ENCODE measurements at places on chromosomes 6 and 20.
A peak's percentile ranks its signal among the peaks of the same experiment; 100 is the strongest.

DNA sequence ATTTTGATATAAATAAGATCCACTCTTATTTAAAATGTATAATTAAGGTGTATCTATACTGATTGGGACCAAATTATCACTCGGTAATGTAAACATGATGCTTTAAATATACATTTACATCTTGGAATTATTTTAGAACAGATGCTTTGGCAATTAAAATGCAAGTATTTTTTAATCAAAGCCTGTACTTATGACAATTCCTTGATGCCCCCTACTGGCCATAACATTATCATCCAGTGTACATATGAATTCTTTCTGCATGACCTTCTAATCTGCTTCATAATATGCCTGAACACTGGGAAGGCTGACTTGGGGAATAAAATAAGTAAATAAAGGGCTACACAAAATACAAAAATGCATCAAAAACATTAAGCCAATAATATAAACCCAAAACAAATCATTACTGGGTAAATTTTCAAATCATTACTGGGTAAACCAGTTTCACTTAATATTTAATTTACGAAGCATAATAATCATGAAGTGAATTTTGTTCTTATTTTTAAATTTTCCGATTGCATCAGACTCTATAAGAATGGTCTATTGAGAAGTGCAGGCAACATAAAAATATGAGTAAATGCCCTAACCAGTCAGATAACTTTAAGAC, 65.1 kb downstream of the CGA start:
- DNase-seq = peak; percentile 30

GRCh38 chr6:56528412-56528841, 114.3 kb downstream of the DST start:
- no peak for DNase-seq

DNA sequence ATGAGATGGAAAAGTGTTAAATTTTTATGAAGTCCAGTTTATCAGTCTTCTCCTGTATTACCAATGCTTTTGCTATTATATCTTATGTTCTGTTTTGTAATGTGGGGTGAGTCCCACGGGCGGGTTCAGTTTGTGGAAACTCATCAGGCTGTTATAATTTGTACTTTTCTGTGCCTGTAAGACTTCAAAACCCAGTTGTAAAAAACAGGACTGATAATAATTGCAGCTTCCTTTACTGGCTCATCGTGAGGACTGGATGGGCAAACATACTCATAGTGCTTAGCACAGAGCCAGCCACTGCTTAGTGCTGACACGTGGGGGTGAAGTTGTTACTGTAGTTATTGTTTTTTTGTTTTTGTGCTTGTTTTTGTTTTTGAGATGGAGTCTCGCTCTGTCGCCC, 45.6 kb downstream of the TGM2 start:
- no peak for DNase-seq

DNA sequence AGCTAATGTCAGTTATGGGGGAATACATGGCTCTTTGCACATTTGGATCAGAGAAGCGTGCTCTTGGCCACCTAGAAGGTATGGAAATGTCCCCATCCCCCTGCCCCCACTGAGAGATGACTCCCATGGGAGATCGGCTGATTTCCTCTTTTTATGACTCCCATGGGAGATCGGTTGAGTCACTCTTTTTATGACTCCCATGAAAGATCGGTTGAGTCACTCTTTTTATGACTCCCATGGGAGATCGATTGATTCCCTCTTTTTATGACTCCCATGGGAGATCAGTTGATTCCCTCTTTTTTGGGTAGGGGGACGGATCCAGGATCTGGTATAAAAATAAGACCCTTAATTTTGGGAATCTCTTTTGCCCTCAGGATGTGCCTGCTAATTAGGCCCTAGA, 10.3 kb upstream of the TAAR9 start:
- DNase-seq = no peak

Measured in HuH-7 (cell line).